ENCODE measurements at places on chromosomes 12 and 14. TPM values are rescaled to one million over a fixed set of nuclear protein-coding genes. Genes with fewer than 3 reads are reported as not detected.

The RPGRIP1 gene
- 0.60 TPM for polyA plus RNA-seq

The VWF gene
- 1.2 TPM for polyA plus RNA-seq

The KRT80 gene
- 0.34 TPM for polyA plus RNA-seq

The CLMN gene
- 20.2 TPM for polyA plus RNA-seq

The IGFBP6 gene
- polyA plus RNA-seq: 35.9 TPM

The DCN gene
- 380 TPM for polyA plus RNA-seq

The TRPV4 gene
- polyA plus RNA-seq: 0.23 TPM

The CLEC14A gene
- 1.2 TPM for polyA plus RNA-seq

The POU6F1 gene
- 1.2 TPM for polyA plus RNA-seq

The OR4K13 gene
- polyA plus RNA-seq: not detected

The ART4 gene
- 0.60 TPM for polyA plus RNA-seq

The DEGS2 gene
- polyA plus RNA-seq: 11.9 TPM

The C1QL4 gene
- not detected for polyA plus RNA-seq

The ANKRD33 gene
- polyA plus RNA-seq: not detected

The BEGAIN gene
- polyA plus RNA-seq: 0.60 TPM

The STX2 gene
- polyA plus RNA-seq: 2.8 TPM

The RAD9B gene
- polyA plus RNA-seq: 0.46 TPM

The DHH gene
- not detected for polyA plus RNA-seq

The CMA1 gene
- 1.2 TPM for polyA plus RNA-seq

The TTC6 gene
- polyA plus RNA-seq: not detected

The SMIM41 gene
- 0.61 TPM for polyA plus RNA-seq

The AQP6 gene
- polyA plus RNA-seq: not detected

The CRACR2A gene
- 29.6 TPM for polyA plus RNA-seq

The GLIPR1 gene
- 4.8 TPM for polyA plus RNA-seq

The SLC39A2 gene
- not detected for polyA plus RNA-seq

The SLC7A8 gene
- 24.7 TPM for polyA plus RNA-seq

The GAS2L3 gene
- 5.4 TPM for polyA plus RNA-seq

The SIX6 gene
- polyA plus RNA-seq: not detected

The CCDC177 gene
- polyA plus RNA-seq: not detected

The RPS29 gene
- polyA plus RNA-seq: 2,343 TPM

The AGAP2 gene
- under 0.01 TPM for polyA plus RNA-seq

The IAPP gene
- not detected for polyA plus RNA-seq

The MYF6 gene
- polyA plus RNA-seq: not detected

The MYH6 gene
- polyA plus RNA-seq: 1.5 TPM

The IFT81 gene
- polyA plus RNA-seq: 1.8 TPM

All from sigmoid colon (tissue), 7 donors.